ENCODE measurements at places on chromosomes 2 and 18. TPM values are rescaled to one million over a fixed set of nuclear protein-coding genes. Genes with fewer than 3 reads are reported as not detected.

- DNase-seq = no peak
Observed at GRCh38 chr2:188383158-188383557, 91.5 kb downstream of the GULP1 start.

- DNase-seq = peak; percentile 13
Observed at GRCh38 chr2:12313445-12314126, 403.1 kb upstream of the TRIB2 start.

GRCh38 chr2:205914213-205915129 is 171.5 kb downstream of the INO80D start:
- no peak for DNase-seq

GRCh38 chr18:26386002-26386401 is 159.8 kb downstream of the TAF4B start:
- no peak for DNase-seq

Gene DNER
- 1.1 TPM for total RNA-seq
